ENCODE measurements at places on chromosomes 2 and 18. TPM values are rescaled to one million over a fixed set of nuclear protein-coding genes. Genes with fewer than 3 reads are reported as not detected.

The NPHP1 gene
- 7.9 TPM for total RNA-seq

The SLC5A7 gene
- total RNA-seq = not detected

GRCh38 chr18:74310411-74310810, 5.2 kb upstream of the C18orf63 start:
- no peak for DNase-seq

The C2orf81 gene
- total RNA-seq = 2.3 TPM

GRCh38 chr2:120094795-120095194, 81.9 kb downstream of the EPB41L5 start:
- DNase-seq = no peak

Data from posterior vena cava (tissue), 2 donors.